ENCODE measurements at places on chromosomes 16 and 17.

- DNase-seq, result no peak
Observed at GRCh38 chr16:69108905-69109252, 3.4 kb downstream of the HAS3 start.

DNA sequence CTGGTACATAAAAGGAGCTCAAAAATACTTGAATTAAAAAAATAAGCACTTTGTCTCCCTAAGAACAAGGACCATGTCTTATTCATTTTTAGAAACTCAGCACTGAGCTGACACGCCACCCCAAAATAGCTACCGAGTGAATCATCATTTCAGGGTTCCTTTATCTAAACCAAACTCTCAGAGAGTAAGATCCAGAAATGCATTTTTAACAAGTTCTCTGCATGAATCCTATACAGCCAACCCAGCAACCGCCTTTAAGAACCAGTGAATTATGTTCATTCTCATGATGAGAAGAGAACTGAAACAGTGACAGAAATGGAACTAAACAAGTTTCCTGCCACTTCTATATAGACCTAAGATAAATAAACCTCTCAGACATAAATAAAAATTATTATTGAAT is 8.7 kb downstream of the C16orf87 start:
- peak; percentile 28 for DNase-seq

GRCh38 chr17:41782142-41782541 is 4.4 kb downstream of the JUP start:
- no peak for DNase-seq

DNA sequence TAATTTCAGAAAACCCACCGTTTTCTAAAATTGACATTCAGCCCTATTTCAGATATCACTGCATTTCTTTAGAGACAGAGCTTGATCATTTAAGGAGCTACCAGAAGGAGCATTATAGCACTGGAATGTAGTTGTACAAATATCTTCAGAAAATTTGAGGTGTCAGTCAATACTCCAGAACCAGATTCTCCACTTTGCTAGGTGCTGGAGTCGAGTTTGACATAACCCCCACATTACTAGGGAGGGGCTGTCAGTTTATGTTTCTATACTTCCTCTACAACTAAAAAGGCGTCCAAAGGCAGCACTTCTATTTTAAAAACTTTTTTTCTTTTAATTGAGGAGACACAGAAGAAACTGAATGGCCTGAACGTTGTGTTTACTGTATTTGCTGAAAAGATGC is 892 bp upstream of the KIAA0513 start:
- no peak for DNase-seq

- DNase-seq, result no peak
Observed at GRCh38 chr16:81558444-81559175, 114.0 kb downstream of the CMIP start.

DNA sequence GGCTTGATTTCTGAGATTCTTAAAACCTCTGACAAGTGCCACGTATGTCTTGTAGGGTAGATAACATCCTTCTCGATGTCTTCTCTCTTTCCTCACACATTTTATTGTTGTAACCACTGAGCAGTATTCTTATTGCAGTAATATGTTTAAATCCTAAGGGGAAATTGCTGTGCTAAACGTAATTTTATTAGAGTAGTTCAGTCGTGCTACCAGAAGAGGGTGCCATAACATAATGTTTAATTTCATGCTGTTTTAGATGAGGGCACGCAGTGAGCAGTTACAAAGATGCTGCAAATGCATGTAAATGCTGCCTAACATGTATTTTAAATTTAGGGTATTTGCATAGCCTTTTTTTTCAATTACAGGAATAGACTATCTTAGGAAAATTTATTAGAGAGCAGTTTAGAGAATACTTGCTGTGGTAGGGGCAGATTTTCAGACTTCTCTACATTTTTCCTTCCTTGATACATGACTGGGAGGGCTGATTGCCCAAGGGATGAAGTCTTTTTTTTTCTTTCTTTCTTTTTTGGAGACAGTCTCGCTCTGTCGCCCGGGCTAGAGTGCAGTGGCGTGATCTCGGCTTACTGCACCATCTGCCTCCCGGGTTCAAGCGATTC is 51.7 kb downstream of the GAN start:
- DNase-seq, result no peak

DNA sequence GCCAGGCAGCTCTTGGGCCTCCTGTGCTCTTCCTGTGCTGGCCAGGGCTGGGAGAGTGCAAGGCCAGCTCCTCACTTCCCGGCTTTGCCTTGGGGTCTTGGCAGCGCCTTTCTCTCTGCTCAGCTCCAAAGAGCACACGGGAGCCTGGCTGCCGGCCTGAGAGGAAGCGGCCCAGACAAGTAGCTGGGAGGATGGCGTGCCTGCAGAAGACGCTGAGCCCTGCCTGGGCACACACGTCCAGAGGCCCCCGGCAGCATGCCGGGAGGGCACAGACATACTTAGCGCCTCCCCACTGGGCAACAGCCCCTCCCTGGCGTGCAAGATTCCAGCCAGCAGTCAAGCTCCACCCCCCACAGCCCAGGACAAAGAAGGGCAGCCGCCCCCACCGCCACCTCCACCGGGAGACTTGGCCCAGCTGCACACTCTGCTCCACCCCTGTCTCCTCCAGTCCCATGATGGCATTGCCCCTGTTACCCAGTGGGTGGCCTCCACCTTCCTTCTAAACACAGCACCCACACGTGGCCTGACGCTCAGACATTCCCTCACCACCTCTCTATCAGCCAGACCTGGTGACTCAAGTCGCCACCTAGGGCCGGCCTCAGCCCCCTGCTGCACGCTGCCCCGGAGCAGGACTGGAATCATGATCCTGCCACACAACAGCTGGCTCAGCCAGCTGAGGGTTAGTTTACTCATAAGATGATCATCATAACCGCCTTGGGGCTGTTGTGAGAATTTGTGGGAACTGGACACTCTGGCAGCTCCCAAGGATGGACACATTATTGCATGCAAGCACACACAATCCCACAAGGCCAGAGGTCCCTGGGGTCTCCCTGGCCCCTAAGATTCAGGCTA is 12.4 kb downstream of the SGCA start:
- peak; percentile 41 for DNase-seq

- no peak for DNase-seq
Observed at GRCh38 chr17:31390748-31391495, 553 bp upstream of the RAB11FIP4 start.

GRCh38 chr16:1152651-1153259 is at the start of gene CACNA1H:
Gene CACNA1H, plus strand, starts transcription at chr16:1153106. Its CDS starts 632 bp downstream, at chr16:1153738.
- peak; percentile 62 for DNase-seq

Data from stimulated activated CD4-positive, alpha-beta T cell treated with anti-CD3 and anti-CD28 coated beads, Interleukin-2, amount 100 ng/mL, for 24 hours (primary cell).